NCI-H2081 treated with DMSO at 0.1 percent for 48 hours (cell line): ENCODE measurements at places on chromosomes 11 and 22.

- no peak for DNase-seq
Measured at GRCh38 chr11:34856251-34856650, 59.9 kb downstream of the APIP start.

DNA sequence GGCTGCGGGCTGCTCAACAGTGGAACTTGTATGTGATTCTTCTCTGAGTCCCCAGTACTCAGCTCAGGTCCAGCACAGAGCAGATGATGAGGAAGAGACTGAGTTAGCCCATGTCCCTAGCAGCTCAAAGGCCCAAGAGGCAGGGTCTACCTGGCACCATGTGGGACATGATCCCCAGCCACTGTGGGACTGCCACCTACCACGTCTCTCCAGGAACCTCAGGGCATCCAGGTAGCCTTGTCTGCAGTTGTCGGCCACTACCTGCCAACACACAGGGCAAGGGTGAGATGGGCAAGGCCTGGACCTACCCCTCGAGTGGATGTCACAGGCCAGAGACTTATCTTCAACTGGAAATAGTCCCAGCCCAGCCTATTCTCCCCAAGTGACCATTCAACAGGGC lies 4.4 kb downstream of the PNPLA5 start:
- no peak for DNase-seq

GRCh38 chr11:36264011-36264972 lies 24.9 kb downstream of the COMMD9 start:
- no peak for DNase-seq

GRCh38 chr11:112797092-112797491 lies 164.1 kb upstream of the NCAM1 start:
- DNase-seq: no peak

DNA sequence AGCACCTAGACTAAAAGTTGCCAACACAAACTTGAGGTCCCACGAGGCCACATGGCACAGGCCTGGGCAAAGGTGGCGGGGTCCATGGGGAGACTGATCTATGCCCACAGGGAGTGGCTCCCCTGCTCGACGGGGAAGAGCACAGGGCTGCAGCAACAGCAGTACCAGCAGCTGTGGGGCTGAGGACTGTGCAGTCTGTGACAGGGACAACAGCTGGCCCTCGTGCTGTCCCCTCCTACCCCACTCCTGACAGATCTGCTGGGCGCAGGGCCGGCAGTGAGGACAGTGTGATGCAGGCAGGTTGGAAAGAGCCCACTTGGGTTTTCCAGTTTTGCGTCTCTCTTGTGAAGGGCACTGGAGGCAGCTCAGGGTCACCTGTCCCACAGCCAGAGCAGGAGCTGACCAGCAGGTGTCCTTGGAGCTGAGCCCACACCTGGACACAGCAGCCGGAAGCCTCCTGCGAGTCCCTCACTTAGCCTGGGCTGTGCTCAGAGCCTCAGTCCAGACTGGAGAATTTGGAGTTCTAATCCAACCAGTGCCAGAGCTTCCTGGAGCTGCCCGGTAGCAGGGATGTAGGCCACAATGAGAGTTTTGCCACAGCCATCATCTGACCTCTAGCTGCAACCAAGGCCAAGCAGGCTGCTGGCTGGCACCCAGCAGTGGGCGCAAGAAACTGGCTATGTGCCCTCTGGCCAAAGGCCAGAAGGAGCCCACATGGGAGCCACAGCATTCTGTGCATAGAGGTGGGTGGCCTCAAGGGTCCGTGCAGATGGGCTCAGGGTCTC lies 3.6 kb upstream of the GAS2L1 start:
- DNase-seq: no peak

DNA sequence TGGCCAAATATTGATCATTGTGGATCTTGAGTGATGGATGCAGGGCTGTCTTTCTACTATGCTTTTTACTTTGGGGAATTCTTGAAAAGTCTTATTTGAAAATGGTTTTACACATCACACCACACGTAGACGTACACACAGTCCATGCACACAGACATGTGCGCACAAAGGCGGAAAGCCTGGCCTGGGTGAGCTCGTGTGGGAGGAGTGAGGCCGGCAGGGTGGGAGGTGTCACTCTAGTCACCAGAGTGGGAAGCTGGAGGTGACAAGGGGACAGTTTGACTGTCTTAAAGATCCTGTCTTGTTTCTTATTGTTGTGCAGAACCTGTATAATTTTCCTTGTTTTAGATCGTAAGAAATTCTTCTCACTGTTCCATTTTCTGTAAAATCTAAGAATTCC lies 326.9 kb downstream of the TBC1D22A start:
- no peak for DNase-seq

DNA sequence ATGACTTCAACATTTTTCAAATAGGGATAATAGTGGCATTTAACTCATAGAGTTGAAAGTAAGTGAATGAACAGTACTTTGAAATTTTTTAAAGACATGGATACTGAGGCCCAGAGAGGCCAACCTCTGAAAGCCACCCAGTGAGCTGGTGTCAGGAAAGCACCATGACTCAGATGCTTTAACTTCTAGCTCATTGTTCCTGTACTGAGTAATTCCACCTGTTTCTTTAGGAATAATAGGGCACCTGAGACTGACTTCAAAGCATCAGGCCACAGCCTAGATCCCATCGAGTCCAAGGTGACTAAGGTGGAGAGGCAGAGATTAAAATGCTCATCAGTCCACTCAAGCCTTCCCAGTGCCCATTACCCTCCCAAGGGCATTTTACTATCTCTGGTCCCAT lies 491.8 kb upstream of the TENM4 start:
- no peak for DNase-seq

- DNase-seq: no peak
Measured at GRCh38 chr11:26254378-26254777, 77.6 kb upstream of the ANO3 start.

- no peak for DNase-seq
Measured at GRCh38 chr11:71279916-71280645, 27.7 kb upstream of the SHANK2 start.

- no peak for DNase-seq
Measured at GRCh38 chr11:133825156-133825555, 20.2 kb downstream of the SPATA19 start.

DNA sequence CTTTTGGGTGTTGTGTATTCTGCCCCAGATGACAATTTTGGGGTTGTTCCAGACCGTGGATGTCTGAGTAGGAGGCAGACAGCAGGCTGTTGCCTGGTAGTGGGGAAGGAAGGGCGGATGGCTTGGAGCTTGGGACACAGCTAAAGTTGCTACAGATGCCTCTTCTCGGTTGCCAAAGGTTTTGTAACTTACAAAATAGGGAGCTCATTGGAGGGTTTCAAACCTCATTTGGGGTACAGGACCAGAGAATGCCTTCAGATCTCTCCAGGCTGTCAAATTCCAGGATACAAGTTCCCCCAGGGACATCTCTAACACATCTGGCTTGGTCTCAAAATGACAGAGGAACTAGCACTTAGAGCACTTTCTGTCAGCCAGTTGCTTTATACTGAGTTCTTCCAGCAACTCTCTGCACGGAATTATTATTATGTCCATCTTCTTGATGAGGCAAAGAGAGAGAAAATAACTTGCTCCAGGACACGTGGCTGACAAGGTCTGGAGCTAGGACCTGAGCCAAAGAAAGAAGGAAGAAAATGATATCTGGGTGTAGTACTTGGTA lies 56.0 kb downstream of the SLC1A2 start:
- DNase-seq: no peak
